Peyer's patch (tissue), 4 donors: ENCODE measurements at places on chromosomes 1 and 21. TPM values are rescaled to one million over a fixed set of nuclear protein-coding genes. Genes with fewer than 3 reads are reported as not detected.

DNA sequence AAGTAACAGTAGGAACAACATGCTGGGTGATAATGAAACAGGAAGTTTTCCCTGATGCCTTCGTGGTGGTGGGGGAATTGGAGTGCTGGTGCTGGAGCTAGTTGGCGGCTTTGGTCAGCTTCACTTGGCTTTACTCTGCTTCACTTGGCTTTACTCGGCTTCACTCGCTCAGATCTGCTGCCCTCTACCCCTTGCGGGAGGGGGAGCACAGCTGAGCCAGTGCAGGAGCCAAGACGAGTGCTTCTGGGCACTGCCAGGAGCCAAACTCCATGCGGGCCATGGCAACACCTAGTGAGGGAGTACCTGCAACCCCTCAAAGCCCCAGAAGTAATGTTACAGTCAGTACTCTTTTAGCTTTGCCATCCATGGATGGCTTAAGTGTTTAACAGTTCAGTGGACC is 10.6 kb upstream of the PRKACB start:
- no peak for DNase-seq

- DNase-seq, result no peak
Observed at GRCh38 chr1:239831577-239832355, 259.9 kb upstream of the FMN2 start.

- DNase-seq, result no peak
Observed at GRCh38 chr1:29362116-29362515, 125.8 kb downstream of the PTPRU start.

GRCh38 chr1:117267232-117267774 is 56.6 kb upstream of the VTCN1 start:
- DNase-seq, result no peak

DNA sequence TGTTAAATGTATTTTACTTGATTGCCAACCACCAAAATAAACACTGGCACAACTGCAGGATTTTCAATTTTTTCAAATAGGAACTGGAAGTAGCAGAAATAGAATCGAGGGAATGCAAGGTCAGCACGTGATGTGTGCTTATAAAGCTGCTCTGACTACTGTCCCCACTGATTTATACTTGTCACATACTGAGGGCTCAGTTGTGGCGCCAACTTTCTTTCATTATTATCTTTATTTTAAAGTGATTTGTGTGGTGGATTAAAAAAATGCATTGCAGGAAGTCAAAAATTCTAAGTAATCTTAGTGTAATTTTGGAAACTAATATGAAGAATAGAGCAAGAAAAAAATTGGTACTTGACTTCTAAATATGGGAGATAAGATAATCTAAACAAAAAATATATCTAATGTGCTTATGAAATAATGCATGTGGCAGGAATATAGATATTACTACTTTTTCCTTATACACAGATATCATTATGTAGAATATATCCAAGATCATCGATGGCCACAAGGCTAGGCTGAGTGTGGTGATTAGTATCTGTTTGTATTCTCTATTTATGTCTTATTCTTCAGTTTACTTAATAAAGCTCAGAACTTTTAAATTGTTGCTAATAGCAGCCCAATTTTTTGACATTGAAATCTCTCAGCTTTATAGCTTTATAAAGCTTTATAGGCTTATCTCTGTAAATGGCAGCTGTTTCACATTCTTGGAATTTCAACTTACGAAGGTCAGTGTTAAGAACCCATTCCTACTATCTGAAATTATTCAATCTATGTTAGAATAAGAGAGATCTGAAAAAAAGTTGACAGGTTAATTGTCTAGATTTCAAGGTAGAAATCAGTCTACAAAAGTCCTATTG is 404.5 kb upstream of the ADAMTS5 start:
- DNase-seq, result no peak

DNA sequence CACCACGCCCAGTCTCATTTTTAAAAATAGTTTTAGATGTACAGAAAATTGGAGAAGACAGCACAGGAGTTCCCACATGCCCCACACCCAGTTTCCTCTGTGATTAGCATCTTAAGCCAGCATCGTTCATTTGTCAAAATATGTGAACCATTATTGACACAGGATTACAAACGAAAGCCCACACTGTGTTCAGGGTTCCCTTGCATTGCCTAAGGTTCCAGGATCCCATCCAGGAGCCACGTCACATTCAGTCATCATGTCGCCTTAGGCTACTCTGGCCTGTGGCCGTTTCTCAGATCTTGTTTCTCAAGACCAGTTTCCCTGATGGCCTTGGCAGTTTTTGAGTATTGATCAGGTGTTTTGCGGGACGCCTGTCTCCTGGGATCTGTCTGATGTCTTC is 34.7 kb upstream of the TNFRSF1B start:
- no peak for DNase-seq

SPAG17 gene
- not detected for total RNA-seq

FCGR2B gene
- 19.2 TPM for total RNA-seq

FBXO28 gene
- 34.0 TPM for total RNA-seq

KRTAP6-2 gene
- total RNA-seq, result not detected

HSPA13 gene
- 6.6 TPM for total RNA-seq
